ENCODE measurements at places on chromosomes 16 and 17. TPM values are rescaled to one million over a fixed set of nuclear protein-coding genes. Genes with fewer than 3 reads are reported as not detected.

SCARF1 gene
- 0.44 TPM for total RNA-seq

PIMREG gene
- total RNA-seq: 52.6 TPM

TMEM132E gene
- total RNA-seq: under 0.01 TPM

LPCAT2 gene
- 28.1 TPM for total RNA-seq

PMFBP1 gene
- 0.66 TPM for total RNA-seq

ALDH3A2 gene
- 25.3 TPM for total RNA-seq

PKMYT1 gene
- total RNA-seq: 16.8 TPM

KRTAP2-3 gene
- total RNA-seq: 1.00 TPM

ALOX15 gene
- total RNA-seq: not detected

OTOP2 gene
- not detected for total RNA-seq

TUBB3 gene
- total RNA-seq: 596 TPM

ERAL1 gene
- total RNA-seq: 24.2 TPM

CYGB gene
- total RNA-seq: 9.5 TPM

NPIPA8 gene
- not detected for total RNA-seq

NEUROD2 gene
- not detected for total RNA-seq

C17orf100 gene
- 0.44 TPM for total RNA-seq

KRT33A gene
- total RNA-seq: not detected

EVPLL gene
- not detected for total RNA-seq

ZNF771 gene
- 17.1 TPM for total RNA-seq

PRSS8 gene
- not detected for total RNA-seq

KCNH6 gene
- total RNA-seq: not detected

ITGAD gene
- not detected for total RNA-seq

SP2 gene
- total RNA-seq: 0.37 TPM

TM4SF5 gene
- total RNA-seq: not detected

KRTAP4-1 gene
- 0.11 TPM for total RNA-seq

C16orf86 gene
- total RNA-seq: 3.4 TPM

HP gene
- total RNA-seq: 0.11 TPM

CCDC200 gene
- total RNA-seq: not detected

HS3ST2 gene
- total RNA-seq: 0.11 TPM

MYLK3 gene
- 0.37 TPM for total RNA-seq

CHST5 gene
- total RNA-seq: 0.11 TPM

PPP1R27 gene
- total RNA-seq: not detected

C16orf92 gene
- total RNA-seq: not detected

RNF43 gene
- total RNA-seq: under 0.01 TPM

EPOP gene
- 0.55 TPM for total RNA-seq

XAF1 gene
- 20.5 TPM for total RNA-seq

NHERF2 gene
- 17.7 TPM for total RNA-seq

LITAFD gene
- not detected for total RNA-seq

RNF112 gene
- total RNA-seq: 2.1 TPM

TEKT5 gene
- total RNA-seq: not detected

C17orf113 gene
- total RNA-seq: 0.22 TPM

RHBDL1 gene
- total RNA-seq: 5.9 TPM

PHKB gene
- 68.3 TPM for total RNA-seq

CNTNAP1 gene
- 52.4 TPM for total RNA-seq

C16orf90 gene
- not detected for total RNA-seq

GPR179 gene
- total RNA-seq: under 0.01 TPM

SLC43A2 gene
- total RNA-seq: 2.1 TPM

BRICD5 gene
- 4.9 TPM for total RNA-seq

ACTG1 gene
- 7,210 TPM for total RNA-seq

Data from uterine smooth muscle cell (primary cell).